ENCODE measurements at places on chromosomes 16 and 17. TPM values are rescaled to one million over a fixed set of nuclear protein-coding genes. Genes with fewer than 3 reads are reported as not detected.

Gene TBC1D3B
- 11.7 TPM for total RNA-seq

Gene WNT9B
- total RNA-seq = not detected

Gene KRTAP4-4
- not detected for total RNA-seq

Gene PITPNM3
- total RNA-seq = 0.94 TPM

Gene KRT23
- not detected for total RNA-seq

Gene KLHL10
- total RNA-seq = not detected

Gene C17orf50
- not detected for total RNA-seq

DNA sequence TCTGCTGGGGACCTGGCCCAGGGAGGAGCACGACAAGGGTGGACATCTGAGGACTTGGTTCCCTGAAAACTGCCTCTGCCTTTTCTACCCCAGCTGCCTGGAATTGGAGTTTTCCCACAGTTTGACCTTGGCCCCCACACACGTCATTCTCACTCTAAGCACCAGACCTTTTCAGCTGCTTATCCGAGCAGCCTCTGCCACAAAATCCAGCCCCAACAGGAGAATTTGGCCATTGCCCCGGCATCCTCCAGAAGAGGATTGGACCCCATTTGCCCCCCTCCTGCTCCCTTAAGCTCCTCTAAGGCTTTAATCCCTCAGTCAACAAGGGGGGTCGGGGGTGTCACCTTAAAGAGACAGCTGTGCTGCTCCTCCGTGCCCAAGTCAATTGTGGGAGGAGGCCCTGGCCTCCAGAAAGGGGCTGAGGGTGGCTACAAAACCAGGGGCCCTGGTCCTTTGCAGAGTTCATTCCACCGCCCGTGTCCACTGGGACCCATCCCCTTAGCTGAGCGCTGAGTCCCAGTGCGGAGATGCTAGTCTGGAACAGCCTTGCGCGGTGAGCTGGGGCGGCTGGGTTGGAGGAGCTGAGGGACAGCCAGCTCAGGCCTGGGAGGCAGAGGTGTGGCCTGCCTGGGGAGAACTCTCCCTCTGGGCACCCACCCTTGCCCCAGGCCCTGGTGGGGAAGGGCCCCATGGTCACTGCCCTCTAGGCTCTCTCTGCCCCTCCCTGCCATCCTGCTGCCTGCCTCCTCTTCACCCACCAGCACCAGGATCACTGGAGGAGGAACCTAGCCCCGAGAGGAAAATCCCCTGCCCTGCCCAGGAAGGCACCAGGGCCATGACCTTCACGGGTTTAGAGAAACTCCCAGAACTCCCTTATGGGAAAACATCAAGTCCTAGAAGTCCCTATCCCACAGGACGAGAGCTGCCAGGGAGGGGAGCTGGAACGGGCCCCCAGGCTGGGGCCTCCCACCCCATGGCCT is 18.8 kb downstream of the TTYH2 start:
- no peak overlapping the region for H3K4me3 ChIP-seq
- peaks cover 3% of the 10 kb centered on the region for H3K27me3 ChIP-seq
- no peak overlapping the region for H3K27ac ChIP-seq

GRCh38 chr17:15290605-15291004 is 25.5 kb upstream of the PMP22 start:
- no peaks in the 10 kb centered on the region for H3K36me3 ChIP-seq
- peaks cover 19% of the 10 kb centered on the region for H3K4me1 ChIP-seq
- DNase-seq = no peak
- H3K27ac ChIP-seq = no peak overlapping the region
- no peaks in the 10 kb centered on the region for H3K27me3 ChIP-seq

- H3K4me1 ChIP-seq = peaks cover 15% of the 10 kb centered on the region
- H3K4me3 ChIP-seq = no peak overlapping the region
- H3K27ac ChIP-seq = no peak overlapping the region
Observed at GRCh38 chr16:19687279-19687678, 30.7 kb downstream of the KNOP1 start.

GRCh38 chr17:43584666-43585102 is 38.5 kb upstream of the ETV4 start:
- H3K36me3 ChIP-seq = no peaks in the 10 kb centered on the region
- H3K27ac ChIP-seq = no peak overlapping the region
- no peak overlapping the region for H3K4me3 ChIP-seq
- peaks cover 7% of the 10 kb centered on the region for H3K27me3 ChIP-seq
- DNase-seq = no peak

GRCh38 chr17:32894245-32894644 is 17.3 kb upstream of the MYO1D start:
- H3K27ac ChIP-seq = no peak overlapping the region
- no peak overlapping the region for H3K4me3 ChIP-seq

DNA sequence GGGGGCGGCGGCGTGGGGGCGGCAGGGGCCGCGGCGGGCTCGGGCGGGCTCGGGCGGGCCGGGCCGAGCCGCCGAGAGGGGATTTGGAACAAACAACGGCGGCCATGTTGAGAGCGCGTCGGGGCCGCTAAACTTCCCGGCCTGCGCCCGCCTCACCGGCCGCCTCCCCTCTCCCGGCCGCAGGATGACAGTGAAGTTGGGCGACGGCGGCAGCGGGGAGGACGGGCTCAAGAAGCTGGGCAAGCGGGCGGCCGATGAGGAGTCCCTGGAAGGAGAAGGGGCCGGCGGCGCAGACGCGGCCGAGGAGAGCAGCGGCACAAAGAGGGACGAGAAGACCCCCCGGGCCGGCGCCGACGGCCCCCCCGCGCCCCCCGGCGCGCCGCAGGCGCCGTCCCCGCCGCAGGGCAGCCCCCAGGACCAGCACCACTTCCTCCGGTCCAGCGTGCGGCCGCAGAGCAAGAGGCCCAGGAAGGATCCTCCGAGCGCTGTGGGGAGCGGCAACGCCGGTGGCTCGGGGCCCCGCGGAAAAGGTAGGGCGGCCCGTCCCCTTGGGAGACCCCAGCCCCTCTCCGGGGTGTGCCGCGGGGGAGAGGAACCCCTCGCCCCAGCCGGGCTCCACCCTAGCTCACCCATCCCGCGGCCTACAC is 2.4 kb downstream of the CRAMP1 start:
- peaks cover 39% of the 10 kb centered on the region for H3K4me1 ChIP-seq
- H3K27me3 ChIP-seq = no peaks in the 10 kb centered on the region
- peak overlapping the region; percentile 82 for H3K4me3 ChIP-seq
- H3K27ac ChIP-seq = peak overlapping the region; percentile 83
- no peak for DNase-seq

DNA sequence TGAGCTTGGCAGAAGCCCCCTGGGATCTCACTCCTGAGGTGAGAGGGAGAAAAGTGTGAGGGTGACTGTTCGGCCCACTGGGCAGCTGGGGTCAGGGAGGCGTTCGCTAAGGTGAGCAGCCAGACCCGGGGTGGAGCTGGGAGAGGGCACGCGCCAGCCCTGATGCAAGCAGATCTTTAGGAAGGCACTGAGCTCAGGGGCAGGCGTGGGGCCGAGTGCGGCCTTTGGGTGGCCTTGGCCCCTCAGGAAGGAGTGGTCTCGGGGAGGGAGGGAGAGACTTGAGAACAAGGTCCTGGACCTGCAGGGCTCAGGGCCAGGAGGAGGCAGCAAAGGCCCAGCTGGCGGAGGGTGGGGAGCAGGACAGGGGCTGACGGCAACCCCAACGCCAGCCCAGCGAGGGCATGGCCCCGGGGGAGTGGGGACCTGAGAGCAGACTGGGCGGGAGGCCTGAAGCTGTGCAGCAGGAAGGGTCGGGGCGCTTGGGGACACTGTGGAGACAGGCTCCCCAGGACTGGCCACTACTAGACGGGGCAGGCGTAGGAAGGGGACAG is 14.5 kb upstream of the WDR45B start:
- no peak overlapping the region for H3K27ac ChIP-seq
- H3K4me3 ChIP-seq = no peak overlapping the region
- DNase-seq = no peak
- H3K36me3 ChIP-seq = peaks cover 14% of the 10 kb centered on the region

GRCh38 chr17:60600490-60601446 is 775 bp downstream of the PPM1D start:
- H3K27me3 ChIP-seq = no peaks in the 10 kb centered on the region
- H3K4me3 ChIP-seq = peak overlapping the region; percentile 97
- peaks cover 39% of the 10 kb centered on the region for H3K4me1 ChIP-seq
- H3K36me3 ChIP-seq = no peaks in the 10 kb centered on the region
- peak; percentile 90 for DNase-seq

DNA sequence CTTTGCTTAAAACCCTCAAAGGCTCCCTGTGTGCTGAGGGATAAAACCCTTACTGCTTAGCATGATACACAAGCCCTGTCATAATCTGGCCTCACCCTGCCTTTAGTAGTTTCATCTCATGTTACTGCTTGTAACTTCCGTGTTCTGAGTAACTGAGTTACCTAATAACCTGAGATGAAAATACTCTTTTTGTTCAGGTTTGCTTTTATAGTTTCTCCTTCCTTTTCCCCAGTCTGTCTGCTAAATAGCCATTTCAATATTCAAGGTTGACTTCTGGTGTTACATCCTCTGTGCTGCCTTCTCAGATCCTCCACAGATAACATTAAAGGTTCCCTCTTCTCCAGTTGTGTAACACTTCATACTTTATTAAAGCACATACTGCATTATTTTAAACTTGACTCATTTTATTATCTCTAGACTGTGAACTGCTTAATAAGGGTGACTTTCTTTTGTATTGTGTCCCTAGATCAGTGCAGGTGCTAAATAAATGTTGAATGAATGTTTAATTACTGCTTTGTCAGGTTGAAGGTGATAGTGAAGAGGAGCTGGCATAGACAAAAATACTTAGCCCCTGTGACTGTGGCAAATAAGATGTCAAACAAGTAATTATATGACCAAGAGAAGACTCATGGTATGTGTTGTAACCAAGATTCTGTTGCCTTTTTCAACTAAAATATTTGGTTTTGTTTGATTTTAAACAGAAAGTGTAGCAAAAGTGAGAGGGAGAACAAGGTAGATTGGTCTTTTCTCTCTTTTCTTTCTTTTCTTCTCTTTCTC is 47.8 kb downstream of the NFAT5 start:
- peak overlapping the region; percentile 1 for H3K27ac ChIP-seq
- peaks cover 58% of the 10 kb centered on the region for H3K4me1 ChIP-seq
- no peaks in the 10 kb centered on the region for H3K27me3 ChIP-seq

GRCh38 chr16:87391324-87391949 is 699 bp upstream of the MAP1LC3B start:
- peaks cover 53% of the 10 kb centered on the region for H3K4me1 ChIP-seq
- no peaks in the 10 kb centered on the region for H3K27me3 ChIP-seq
- no peaks in the 10 kb centered on the region for H3K36me3 ChIP-seq

- no peak for DNase-seq
- H3K4me3 ChIP-seq = no peak overlapping the region
- H3K36me3 ChIP-seq = no peaks in the 10 kb centered on the region
- no peak overlapping the region for H3K27ac ChIP-seq
- H3K27me3 ChIP-seq = no peaks in the 10 kb centered on the region
- H3K4me1 ChIP-seq = no peaks in the 10 kb centered on the region
Observed at GRCh38 chr17:10328971-10329923, 43.6 kb downstream of the MYH13 start.

- no peak overlapping the region for H3K4me3 ChIP-seq
- H3K4me1 ChIP-seq = no peaks in the 10 kb centered on the region
- peaks cover 10% of the 10 kb centered on the region for H3K36me3 ChIP-seq
- DNase-seq = no peak
- no peaks in the 10 kb centered on the region for H3K27me3 ChIP-seq
- H3K27ac ChIP-seq = no peak overlapping the region
Observed at GRCh38 chr17:58702045-58702476, 9.7 kb downstream of the RAD51C start.

DNA sequence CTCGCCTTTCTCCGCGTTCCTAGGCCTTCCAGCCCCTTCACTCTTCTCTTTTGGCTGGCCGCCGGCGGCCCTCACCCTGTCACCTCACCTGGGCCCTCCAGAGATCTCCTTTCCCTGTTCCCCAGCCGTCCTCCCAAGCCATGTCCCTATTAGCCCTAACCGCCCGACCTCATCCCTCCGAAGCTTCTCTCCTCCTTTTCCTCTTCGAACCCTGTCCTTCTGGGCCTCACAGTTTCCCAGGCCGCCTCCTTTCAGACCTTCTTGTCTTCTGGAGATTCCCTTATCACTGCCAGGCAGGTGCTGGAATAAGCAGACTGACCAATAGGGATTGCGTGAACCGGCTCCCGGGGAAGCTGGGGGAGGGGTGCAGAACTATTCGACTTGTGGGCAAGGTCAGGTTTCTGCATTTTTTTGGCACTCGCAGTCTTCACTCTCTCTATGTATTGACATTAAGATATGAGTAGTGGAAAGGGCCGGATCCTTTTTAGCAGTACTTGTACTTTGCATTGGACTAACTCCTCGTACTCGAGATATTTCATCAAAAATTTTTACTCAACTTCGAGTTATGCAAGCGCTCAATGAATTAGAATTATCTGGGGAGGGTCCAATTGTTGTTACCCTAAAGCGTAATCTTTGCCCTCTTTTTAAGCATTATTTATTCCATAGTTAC is 690 bp downstream of the RHOT1 start:
- DNase-seq = no peak
- no peaks in the 10 kb centered on the region for H3K27me3 ChIP-seq
- H3K4me3 ChIP-seq = peak overlapping the region; percentile 94
- peak overlapping the region; percentile 87 for H3K27ac ChIP-seq
- no peaks in the 10 kb centered on the region for H3K36me3 ChIP-seq

DNA sequence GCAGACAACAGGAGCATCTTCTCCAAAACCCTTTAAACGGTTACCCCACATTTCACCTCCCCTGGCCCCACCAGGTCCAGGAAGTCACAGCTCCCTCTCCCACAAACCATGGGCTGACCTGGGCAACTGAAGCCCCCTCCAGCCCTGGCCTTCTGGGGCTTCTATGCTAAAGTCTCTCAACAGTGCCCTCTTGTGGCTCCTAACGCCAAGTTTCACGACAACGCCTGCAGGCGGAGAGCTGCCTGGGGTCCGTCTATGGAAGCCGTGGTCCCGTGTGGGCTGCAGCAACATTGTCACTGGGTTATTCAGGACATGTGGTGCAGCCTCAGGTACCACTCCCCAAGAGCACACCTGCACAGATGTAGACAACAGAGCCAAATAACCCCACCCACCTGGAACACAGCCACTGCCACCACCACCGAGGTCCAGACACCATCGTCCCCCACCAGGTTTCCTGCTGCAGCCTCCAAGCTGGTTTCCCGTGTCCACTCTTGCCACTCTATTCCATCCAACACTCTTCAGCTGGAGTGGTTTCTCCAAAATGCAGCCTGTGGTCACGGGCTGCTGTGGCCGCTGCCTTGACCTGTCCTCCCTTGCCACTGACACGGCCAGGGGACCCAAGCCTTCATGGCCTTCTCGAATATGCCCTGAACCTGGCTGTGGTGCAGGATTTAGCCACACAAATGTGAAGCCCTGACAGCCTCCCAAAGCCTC is 19.1 kb downstream of the C16orf95 start:
- H3K4me3 ChIP-seq = no peak overlapping the region
- no peak overlapping the region for H3K27ac ChIP-seq
- no peaks in the 10 kb centered on the region for H3K27me3 ChIP-seq
- H3K4me1 ChIP-seq = peaks cover 3% of the 10 kb centered on the region
- peaks cover 6% of the 10 kb centered on the region for H3K36me3 ChIP-seq

DNA sequence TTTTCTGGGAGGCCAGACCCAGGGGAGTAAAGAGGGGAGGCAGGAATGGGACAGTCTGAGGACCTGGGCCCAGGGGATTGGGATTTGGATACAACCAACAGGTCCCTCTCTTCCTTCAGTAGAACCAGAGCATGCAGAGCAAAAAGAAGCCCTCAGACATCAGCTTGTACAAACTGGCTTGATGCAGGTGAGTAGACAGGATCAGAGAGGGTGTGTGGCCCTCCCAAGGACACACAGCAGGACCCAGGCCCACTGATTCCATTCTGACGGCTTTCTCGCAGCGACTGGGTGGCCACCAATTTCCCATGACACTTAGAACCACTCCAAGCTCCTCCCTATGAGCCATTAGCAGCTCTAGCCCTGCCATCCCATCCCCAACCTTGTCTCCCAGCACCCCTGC is 63.6 kb downstream of the ABCC6 start:
- no peaks in the 10 kb centered on the region for H3K4me1 ChIP-seq
- H3K27me3 ChIP-seq = no peaks in the 10 kb centered on the region
- no peak for DNase-seq
- H3K4me3 ChIP-seq = no peak overlapping the region
- no peaks in the 10 kb centered on the region for H3K36me3 ChIP-seq

GRCh38 chr16:85239239-85239638 is 127.0 kb upstream of the CIBAR2 start:
- H3K27ac ChIP-seq = no peak overlapping the region
- DNase-seq = no peak
- no peaks in the 10 kb centered on the region for H3K27me3 ChIP-seq
